Mucosa of descending colon (tissue), 3 donors: ENCODE measurements at places on chromosomes 11 and 22. TPM values are rescaled to one million over a fixed set of nuclear protein-coding genes. Genes with fewer than 3 reads are reported as not detected.

MS4A15 gene
- not detected for total RNA-seq

- DNase-seq, result no peak
Measured at GRCh38 chr11:74069146-74070046, 60.5 kb upstream of the UCP3 start.

DNA sequence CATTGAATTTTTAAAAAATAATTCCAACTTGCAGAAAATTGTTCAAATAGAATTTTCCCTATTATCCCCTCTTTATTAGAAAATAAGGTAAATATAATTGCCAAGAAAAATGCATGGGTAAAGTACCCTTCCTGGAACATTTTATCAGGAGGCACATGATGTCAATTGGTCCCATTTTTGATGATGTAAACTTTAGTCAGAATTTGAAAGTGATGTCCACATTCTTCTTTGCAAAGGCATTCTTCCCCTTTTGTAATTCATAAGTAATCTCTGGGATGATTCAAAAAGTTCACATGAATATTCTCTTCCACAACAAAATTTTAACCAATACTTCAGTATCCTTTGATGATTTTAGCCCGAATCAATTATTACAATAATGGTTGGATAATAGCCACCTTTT lies 86.9 kb upstream of the ANO3 start:
- no peak for DNase-seq

KREMEN1 gene
- 35.1 TPM for total RNA-seq

DNA sequence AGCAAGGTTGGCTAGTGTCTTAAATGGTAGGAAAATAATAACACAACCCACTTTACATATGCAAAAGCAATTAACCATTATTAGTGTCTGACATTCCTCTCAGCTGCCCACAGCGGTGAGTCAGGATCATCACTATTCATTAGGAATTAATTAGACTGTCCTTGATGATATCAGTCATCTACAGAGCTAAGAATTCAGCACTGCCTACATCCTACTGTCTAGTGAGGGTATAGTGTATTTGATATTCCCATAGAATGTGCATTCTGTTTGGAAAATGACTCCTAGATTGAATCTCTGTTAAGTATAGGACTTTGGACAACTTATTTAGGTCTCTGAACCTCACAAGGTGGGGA lies 82.2 kb downstream of the TEAD1 start:
- DNase-seq, result no peak

APOBEC3G gene
- total RNA-seq, result 6.1 TPM

GRCh38 chr22:31337178-31337577 lies 9.0 kb downstream of the PATZ1 start:
- no peak for DNase-seq

TCP11L1 gene
- total RNA-seq, result 24.8 TPM

DNA sequence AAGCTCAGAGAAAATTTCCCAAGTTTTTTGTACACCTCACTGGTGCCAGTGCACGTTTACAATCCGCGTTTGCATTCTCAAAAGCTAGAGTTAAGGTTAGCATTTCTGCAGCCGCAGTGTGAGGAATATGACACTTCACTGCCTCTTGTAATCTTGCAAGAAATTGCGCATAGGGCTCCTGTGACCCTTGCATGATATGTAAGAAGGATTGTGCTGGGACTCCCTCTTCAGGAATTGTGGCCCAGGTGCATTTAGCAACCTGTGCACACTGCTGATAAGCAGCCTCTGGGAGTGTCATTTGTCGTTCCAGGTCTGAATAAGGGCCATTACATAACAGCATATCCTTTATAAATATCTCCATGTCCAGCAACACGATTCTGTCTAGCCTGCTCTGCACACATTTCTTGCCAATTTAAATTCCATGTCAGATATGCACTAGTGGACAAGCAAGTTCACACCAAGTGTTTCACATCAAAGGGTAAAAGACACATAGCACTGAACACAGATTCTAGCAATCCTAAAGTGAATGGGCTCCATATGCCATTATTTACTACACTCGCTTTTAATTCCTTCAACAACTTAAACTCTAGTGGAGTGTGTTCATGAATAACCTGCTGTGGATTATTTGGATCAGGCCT lies 69.2 kb upstream of the INCENP start:
- DNase-seq, result peak; percentile 76

- no peak for DNase-seq
Measured at GRCh38 chr11:37926772-37927171, 1328.7 kb upstream of the RAG2 start.

WNT7B gene
- total RNA-seq, result not detected

DNA sequence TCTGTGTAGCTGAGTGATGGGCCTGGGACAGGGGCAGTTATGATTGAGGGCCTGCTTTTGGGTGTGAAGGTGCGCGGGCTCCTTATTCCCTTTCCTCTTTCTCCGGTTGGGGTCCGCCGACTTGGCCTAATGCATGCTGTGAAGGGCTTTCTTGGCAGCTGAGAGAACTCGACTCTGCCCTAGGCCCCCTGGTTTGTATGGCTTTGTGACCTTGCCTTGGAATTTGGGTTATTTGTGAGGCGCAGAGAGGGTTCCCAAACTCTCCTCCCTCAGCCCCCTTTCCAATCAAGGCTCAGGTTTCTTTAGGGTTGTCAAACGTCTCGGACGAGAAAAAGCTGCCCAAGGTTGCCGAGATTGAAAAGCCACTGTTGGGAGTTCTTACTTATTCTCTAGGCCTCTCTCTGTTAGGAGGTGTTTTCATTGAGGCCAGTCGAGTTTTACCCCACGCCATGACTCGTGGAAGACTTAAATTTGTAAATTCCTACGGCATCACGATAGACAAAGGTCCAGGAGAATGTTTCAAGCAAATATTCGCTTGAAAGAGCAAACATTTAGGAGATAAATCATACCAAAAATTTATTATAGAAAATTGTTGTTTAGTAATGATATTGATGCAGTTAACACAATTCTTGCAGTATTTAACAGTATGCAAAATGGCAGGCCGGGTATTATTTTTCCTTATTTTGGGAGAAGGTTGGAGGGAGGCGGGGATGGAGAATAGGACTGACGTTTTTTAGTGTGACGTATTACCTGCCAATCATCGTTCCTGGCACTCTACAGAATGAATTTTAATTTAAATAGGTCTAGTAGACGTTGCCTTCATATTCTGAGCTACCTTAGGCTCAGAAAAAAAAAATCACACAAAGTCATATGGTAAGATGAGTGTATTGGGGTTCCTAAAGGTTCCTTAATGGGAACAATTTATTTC lies 689 bp downstream of the PDHX start:
- DNase-seq, result no peak

DNA sequence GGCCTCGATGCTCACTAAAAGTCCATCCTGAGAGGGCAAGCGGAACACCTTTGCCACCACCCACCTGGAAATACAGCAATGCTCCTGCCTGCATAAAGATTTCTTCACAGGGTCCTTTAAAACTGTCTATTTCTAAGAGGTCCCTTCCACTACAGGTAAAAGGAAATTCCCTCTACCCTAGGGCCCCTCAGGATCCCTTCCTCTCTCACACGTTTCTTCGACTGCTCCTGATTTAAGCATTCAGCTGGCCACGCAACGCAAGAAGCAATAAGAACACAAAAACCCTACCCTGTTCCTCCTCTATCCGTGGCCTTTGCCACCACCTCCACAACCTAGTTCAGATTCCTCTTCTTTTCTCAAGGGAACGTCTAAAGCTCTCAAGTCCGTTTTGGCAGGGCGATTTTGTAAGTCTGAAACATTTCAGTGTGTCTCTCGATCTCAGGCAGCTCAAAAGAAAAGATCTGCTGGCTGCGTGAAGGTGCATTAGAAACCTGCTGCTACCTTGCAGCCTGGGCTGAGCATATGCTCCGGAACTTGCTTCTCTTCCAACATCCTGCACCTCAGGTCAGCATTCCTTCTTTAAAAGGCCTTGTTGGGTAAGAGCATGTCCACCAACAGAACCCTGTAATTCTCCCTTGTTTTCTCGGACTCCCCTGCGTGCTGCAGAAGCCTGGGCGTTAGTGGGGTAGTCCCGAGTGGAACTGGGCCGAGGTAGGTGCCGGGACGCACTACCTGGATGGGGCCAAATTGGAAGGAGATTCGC lies 1.6 kb downstream of the LGR4 start:
- no peak for DNase-seq

DNA sequence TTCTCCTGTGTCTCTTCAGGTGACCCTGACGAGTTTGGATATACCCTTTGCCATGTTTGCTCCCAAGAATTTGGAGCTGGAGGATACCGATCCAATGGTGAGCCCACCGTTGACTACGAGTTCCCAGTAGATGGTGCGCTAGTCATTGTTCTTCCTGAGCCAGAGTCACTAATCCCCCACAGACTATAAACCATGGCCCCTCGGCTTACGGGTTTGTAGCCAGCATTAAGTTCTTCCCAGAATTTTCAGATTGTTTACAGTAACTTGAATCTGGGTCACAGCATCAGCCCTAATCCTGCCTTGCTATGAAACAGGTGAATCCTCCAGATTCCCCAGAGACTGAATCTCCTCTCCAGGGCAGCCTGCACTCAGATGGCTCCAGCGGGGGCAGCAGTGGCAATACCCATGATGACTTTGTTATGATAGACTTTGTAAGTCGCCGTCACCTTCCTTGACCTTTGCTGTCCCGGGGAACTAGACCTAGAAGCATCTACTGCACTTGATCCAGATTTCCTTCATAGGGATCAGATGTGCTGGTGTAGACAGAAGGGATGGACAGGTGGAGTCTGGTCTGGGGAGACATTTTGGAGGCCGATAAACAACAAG lies 31.8 kb downstream of the ARHGAP1 start:
- no peak for DNase-seq

DNA sequence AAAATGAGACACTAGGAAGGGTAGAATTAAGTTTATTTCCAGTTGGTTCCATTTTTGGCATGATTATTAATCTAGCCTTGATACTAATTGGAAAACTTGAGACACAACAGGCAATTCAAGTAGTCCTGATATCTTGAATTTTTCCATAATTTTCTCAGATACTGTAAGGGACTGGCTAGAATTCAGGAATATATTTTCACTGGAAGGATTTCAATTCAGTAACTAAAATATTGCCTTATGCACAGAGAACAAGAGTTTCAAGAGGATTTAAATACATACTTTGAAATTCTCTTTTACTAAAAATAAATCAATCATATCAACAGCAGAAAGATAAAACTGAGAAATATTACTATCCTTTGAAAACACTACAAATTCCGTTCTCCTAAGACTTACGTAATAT lies 632.9 kb downstream of the LRRC4C start:
- no peak for DNase-seq

VSTM5 gene
- total RNA-seq, result 2.4 TPM

MMP8 gene
- not detected for total RNA-seq

TRIM51G gene
- total RNA-seq, result not detected

GRCh38 chr11:3220521-3221407 lies 2.2 kb upstream of the MRGPRG start:
- no peak for DNase-seq

- DNase-seq, result no peak
Measured at GRCh38 chr22:48055827-48056226, 1293.4 kb downstream of the TBC1D22A start.

- no peak for DNase-seq
Measured at GRCh38 chr22:24289114-24289513, 18.5 kb downstream of the SPECC1L start.

GRCh38 chr22:47042116-47042825 lies 279.8 kb downstream of the TBC1D22A start:
- peak; percentile 24 for DNase-seq

DNA sequence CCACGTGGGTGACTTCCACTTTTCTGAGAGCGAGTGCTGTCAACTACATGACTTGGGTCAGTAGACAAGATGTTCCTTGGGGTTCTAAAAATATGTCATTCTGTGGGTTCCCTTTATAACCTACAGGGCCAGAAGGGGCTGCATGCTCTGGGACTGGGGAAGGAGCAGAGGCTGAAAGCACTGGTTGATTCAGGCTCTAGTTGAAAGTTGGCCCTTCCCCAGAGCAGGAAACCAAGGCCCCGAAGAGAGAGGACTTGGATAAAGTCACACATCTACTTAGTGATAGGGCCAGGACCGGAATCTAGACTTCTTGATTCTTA lies 9.9 kb downstream of the ADAMTS15 start:
- DNase-seq, result no peak

DNA sequence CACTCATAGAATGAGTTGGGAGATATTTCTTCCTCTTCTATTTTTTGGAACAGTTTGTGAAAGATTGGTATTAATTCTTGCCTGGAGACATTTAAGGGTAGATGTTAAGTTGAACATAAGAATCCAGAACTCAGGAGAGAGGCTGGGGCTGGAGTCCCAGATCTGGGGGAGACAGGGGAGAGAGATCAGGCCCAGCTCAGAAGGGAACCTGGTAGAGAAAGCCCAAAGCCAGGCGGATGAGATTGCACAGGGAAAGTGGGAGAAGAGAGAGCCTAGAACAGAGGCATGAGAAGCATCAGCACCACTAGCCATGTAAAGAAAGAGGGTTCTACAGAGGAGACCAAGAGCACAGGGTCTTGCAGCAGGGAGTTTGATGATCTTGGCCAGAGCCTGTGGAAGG lies 13.0 kb upstream of the GNAZ start:
- DNase-seq, result no peak
